G401 (cell line): ENCODE measurements at places on chromosomes 12 and 14. TPM values are rescaled to one million over a fixed set of nuclear protein-coding genes. Genes with fewer than 3 reads are reported as not detected.

Gene RAN
- 1,063 and 1,122 TPM in 2 replicates for total RNA-seq

Gene PLA2G1B
- total RNA-seq = not detected in 2 replicates

Gene RDH12
- total RNA-seq = 0.43 TPM in 1 of 2 replicates, not detected in the other

Gene RNASE3
- total RNA-seq = not detected in 2 replicates

Gene SLC7A8
- 14.5 and 15.9 TPM in 2 replicates for total RNA-seq

Gene BTBD6
- 40.4 and 42.6 TPM in 2 replicates for total RNA-seq

Gene KRT72
- total RNA-seq = not detected in 2 replicates

Gene NINJ2
- 0.31 and 5.0 TPM in 2 replicates for total RNA-seq

Gene GPD1
- total RNA-seq = not detected in 2 replicates

Gene PLEK2
- 0.80 and 1.3 TPM in 2 replicates for total RNA-seq

Gene COX8C
- not detected in 2 replicates for total RNA-seq

Gene FGD4
- total RNA-seq = 0.61 and 1.9 TPM in 2 replicates

Gene PLBD1
- total RNA-seq = not detected in 2 replicates

Gene FAM222A
- total RNA-seq = 4.0 and 9.0 TPM in 2 replicates

Gene PGF
- total RNA-seq = 1.8 and 3.9 TPM in 2 replicates

Gene KCNA5
- not detected in 2 replicates for total RNA-seq

Gene PRB2
- not detected in 2 replicates for total RNA-seq

Gene INHBC
- not detected in 2 replicates for total RNA-seq

Gene ZNF891
- total RNA-seq = 1.4 and 1.6 TPM in 2 replicates

Gene INSM2
- 0.17 TPM in 1 of 2 replicates, not detected in the other for total RNA-seq
